ENCODE measurements at places on chromosomes 1 and 21.

DNA sequence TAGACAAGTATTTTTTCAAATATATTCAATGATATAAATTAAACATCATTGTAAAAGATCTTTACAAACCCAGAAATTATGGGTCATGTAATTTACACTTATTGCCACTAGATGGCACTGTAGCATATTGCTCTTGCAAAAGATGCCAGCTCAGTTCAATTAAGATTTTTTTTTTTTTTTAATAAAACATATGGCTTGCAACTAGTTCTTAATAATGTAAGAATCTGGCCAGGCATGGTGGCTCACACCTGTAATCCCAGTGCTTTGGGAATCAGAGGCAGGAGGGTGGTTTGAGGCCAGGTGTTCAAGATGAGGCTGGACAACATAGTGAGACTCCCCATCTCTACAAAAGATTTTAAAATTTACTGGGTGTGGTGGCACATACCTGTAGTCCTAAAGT lies 49.4 kb upstream of the DESI2 start:
- DNase-seq: no peak

DNA sequence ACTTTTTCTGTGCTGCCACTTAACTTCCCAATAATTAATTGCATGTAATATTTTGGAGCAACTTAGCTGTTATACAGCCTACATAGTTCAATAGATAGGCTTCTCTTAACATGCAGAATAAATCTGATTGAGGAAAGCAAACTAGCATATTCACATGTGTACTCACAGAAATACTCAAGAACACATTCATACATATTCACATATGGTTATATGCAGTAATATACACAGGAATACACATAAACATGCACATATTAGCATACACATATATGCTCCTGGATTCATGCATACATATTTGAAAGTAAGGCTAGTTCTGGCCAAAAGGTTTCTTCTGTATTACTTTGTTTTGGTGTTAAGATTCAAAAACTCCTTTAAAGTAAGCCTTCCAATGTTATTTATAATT lies 73.1 kb downstream of the HMCN1 start:
- no peak for DNase-seq

- peak; percentile 31 for DNase-seq
These were observed 38.4 kb downstream of the SPEN start for GRCh38 chr1:15885701-15886610.

DNA sequence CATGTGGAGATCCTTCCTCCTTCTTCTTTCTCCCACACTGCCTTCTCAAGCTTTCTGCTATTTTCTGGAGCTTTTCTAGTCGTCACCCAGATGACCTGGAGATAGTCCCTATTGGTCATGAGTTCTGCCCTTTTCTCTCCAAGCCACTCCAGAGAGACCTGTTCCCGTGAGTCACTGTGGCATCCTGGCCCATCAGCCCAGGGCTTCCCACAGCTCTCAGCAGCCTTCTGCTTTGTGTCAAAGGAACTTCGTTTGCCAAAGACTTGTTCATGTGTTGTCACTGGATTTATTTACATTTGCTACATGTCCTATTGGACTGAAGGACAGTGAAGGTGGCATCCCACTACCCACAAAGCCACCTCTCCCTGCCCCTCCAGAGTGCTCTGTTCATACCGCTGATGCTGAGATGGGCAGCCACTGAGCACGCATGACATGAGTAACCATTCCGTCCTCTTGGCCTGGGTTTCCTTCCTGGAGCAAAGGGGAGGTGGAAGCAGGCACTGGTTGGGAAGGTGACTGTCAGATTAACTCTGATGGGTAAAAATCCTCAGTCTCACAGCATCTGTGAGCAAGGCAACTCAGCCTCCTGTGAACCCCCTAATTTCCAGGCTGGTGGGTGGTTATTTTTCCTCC lies 119.2 kb downstream of the EDEM3 start:
- DNase-seq: no peak

DNA sequence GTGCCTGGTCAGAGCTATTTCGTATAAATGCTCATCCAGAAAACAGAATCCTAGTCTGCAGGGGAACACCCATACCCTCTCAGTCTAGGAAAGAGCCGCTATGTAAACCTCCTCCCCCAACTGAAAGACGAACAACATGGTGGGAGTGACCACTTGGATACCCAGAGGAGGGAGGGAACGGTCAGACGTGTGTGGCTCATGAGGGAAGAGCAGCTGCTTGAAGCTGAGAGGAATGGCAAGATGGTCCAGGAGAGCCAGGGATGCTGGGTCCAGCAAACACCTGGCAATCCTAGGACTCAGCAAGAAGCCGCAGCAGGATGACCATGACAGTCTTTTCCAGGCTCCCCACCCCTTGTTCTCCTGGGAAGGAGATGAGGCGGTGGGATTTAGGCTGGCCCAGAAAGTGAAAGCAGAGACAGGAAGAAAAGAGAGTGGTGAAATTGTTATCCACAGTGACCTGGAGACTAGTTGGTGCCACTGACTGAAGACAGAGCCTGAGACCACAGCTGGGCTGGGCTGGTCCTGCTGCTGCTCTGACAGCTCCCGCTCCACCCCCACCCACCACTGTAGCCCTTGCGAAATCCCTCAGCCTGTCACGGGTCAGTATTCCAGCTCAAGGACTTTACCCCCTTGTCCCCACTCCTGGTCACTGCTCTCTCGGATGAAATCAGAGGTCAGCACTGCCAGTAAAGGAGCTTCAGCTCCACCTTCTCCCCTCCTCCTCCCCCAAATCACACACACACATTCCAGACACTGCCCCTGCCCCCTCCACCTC lies 3.6 kb downstream of the CERS2 start:
- DNase-seq: no peak

DNA sequence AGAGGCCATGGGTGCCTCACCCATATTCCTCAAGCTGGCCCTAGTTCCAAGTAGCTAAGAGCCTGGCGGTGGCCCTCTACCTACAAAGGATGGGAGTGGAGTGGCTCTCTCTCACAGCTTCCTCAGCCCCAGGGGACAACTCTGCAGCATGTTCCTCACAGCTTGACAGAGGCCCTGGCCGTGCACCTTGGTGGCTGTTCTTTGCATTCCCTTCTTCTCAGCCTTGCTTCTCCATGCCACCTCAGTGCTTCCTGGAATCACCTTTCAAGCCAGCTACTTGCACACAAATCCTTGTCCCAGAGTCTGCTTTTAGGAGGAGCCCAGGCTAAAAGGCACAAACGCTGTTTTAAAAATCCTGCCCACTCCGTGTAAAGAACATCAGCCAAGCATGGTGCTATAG lies 69.0 kb upstream of the DIRAS3 start:
- no peak for DNase-seq

DNA sequence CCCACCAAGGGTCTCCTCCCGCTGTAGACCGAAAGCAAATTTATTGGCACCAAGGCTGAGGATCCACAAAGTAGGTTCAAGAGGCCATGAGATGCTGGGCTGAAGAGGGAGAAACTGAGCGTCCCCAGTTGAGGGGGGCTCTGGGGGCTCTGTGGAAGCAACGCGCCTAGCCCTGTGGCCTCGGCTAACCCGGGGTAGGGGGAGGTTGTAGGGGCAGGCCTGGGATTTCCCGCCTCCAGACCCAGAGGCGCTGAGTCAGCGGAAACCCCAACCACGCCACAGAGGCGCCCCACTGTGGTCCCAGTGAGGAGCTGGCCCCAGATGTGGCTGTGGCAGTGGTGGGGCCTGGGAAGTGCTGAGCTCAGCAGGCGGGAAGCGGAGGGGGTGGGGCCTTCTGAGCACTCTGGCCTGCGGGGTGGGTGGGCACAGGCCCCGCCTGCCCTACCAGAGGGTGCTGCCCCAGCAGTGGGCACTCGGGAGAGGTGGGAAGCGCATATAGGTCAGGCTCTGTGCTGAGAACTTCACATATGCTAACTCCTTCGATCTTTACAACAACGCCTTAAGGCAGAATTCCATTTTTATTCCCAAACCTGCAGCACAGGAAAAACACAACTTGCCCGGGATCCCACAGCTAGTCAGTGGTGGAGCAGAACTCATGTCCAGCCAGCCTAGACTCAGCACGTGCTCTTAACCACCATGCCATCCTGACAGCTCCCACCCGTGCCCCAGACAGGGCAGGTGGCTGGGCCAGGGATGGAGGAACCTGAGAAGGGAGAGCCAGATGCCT lies 1.5 kb upstream of the COL16A1 start:
- DNase-seq: peak; percentile 84

- no peak for DNase-seq
These were observed 22.2 kb upstream of the LYPLAL1 start for GRCh38 chr1:219151467-219151866.

DNA sequence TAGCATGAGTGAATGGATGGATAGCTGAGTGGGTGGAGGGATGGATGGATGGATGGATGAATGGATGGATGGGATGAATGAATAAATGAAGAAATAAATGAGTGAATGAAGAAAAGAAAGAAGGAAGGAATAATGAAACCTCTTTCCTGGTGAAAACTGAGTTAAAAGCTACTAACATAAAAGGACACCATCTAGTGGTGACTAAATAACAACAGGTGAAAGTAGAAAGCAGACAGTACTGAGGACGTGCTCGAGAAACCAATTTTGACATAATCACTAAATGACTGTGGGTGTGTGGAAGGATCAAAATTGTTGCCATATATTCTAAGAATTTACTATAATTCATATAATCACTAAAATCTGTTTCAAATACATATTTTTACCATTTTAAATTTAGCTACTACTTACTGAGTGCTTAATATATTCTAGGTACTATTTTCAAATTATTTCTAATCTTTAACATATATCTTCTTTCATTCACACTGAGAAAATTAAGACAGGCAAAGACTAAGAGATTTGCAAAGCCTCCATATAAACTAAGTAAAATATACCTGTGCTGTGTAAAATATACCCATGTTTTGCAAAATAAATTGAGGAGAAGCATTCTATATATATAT lies 522.9 kb downstream of the LRRIQ3 start:
- no peak for DNase-seq

GRCh38 chr1:93955765-93956164 lies 46.5 kb upstream of the GCLM start:
- no peak for DNase-seq

DNA sequence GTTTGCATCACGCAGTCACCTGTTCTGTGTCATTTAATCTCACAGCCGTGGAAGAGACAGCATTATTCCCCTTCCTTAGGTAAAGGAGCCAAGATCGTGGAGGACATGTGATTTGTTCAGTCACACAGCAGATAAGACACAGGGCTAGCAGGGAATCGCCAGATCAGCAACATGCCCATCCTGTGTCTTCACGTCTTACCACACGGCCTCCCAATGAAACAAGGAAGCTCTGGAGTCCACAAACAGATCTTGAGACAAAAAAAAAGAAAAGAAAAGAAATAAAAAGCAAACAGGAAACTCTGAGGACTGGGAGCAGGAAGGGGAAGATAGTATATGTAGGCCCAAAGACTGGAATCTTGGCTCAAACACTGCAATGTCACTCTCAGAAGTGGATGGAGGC lies 155.3 kb downstream of the ADSS2 start:
- no peak for DNase-seq

- DNase-seq: peak; percentile 46
These were observed 13.3 kb downstream of the PLPPR5 start for GRCh38 chr1:98991127-98992012.

GRCh38 chr21:38729754-38730379 lies 75.9 kb upstream of the ETS2 start:
- no peak for DNase-seq

DNA sequence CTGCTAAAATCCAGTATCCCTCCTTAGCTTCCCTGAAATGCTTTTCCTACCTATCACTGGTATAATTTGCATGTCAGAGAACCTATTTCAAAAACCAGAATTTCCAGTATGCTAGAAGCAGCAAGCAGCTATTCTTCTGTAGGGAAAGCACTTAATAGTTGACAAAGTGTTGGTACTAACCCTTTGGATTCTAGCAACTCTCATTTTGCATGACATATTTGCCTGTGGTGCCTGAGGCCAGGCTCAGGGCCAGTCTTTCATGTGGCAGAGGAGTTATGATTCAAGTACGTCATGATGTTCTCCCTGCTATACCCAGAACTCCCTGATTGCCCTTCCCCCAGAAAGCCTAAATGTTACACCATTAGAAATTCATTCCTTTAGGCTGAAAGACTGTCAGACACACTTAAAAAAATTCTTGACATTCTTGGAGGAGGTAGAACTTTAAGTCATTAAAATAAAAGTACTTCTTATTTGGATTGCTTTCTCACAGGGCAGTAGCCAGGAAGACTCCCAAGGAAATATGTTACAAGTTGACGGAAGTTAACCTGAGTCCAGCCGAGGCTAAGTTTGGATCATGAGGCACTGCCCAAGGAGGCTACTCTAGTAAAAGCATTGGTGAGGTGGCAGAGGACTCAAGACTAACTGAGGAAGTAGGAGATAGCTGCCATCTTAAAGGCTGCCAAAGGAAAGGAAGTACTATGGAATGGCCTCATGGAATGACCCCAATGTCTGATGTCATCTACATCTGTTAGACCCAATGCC lies 298.4 kb upstream of the SPAG17 start:
- no peak for DNase-seq

DNA sequence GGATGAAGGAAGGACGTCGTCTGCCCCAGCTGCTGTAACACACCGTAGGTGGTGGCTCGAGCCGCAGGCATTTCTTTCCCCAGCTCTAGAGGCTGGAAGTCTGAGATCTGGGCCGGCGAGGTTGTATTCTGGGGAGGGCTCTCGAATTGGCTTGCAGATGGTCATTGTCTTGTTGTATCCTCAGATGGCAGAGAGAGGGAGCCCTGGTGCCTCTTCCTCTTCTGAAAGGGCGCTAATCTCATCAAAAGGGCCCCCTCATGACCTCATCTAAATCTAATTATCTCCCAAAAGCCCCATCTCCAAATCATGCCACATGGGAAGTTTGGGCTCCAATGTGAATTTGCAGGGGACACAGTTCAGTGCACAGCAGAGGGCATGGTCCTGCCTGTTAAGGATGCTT lies 109.0 kb downstream of the SIK1 start:
- no peak for DNase-seq

GRCh38 chr1:89069951-89070350 lies 4.9 kb upstream of the GBP1 start:
- no peak for DNase-seq

GRCh38 chr1:78526496-78526895 lies 35.7 kb downstream of the PTGFR start:
- no peak for DNase-seq

DNA sequence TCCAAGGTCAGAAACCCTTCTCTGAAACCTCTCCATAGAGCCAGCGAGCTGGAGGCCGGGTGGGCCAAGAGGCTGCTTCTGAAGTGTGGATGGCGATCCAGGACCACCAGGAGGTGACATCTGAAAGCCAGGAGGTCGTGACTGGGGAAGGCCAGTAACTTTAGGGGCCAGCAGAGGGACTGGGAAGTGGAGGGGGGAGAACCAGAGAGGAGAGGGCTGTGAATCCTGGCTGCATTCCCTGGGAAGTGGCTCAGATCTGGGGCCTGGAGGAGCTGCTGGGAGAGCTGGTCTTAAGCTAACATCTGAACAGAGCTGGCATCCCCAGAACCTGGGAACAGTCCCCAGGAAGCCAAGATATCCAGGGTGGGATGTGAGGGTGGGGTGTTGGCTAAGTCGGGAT lies 11.3 kb upstream of the EPHA8 start:
- DNase-seq: no peak

DNA sequence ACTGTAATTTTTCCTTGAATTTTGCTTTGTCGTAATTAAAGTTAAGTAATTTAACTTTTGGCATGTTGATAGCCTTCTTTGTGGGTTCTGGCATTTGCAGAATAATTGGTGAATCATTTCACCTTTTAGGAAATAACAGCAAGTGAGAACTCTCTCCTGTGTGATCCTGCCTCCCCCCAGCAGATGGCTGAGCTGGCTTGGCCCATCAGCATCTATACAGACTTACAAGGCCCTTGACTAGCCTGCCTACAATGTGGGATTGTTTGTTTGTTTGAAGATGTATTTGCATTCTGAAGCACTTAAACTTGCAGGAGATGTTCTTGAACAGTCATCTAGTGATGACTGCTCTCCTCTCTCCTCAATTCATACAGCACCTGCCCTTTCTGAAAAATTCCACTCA lies 55.9 kb downstream of the MACO1 start:
- peak; percentile 22 for DNase-seq
